Stimulated activated CD8-positive, alpha-beta memory T cell treated with anti-CD3 and anti-CD28 coated beads, Interleukin-7, amount 100 ng/mL, for 48 hours (primary cell): ENCODE measurements at places on chromosomes 7 and 10.

GRCh38 chr10:81472927-81473470 is 402.0 kb upstream of the NRG3 start:
- no peak for DNase-seq

GRCh38 chr7:155377838-155378579 is 79.9 kb upstream of the EN2 start:
- no peak for DNase-seq

DNA sequence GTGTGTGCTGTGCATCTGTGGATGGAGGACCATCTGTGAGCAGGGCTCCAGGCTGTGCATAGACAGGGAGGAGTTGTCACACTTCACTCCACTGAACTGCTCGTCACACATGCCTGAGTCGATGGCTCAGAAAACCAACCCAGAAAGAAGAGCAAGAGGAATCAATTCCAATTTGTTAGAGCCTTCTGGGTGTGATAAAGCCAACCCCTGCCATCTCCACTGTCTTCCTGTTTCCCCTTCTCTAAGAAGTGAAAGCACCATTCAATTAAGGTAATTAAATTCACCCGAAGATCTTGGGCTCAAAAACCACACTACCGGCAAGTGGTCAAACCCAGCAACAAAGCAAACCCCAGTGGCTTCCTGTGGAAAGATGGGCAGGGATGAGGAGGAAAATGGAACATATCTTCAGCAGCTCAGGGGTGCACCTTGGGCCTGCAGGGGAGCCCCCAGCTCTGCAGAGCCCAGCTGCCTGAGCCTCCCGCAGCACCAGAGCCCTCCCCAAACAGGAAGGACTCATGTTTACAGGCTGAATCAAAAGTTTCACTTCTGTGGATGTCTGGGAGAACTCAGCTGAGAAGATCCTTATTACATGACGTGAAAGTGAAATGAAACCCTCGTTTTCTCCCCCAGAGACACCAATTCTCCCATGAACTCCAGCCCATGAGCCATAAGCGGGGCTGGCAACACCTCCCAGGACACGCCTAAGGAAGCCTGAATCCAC is 10.9 kb downstream of the C10orf71 start:
- DNase-seq = peak; percentile 19

DNA sequence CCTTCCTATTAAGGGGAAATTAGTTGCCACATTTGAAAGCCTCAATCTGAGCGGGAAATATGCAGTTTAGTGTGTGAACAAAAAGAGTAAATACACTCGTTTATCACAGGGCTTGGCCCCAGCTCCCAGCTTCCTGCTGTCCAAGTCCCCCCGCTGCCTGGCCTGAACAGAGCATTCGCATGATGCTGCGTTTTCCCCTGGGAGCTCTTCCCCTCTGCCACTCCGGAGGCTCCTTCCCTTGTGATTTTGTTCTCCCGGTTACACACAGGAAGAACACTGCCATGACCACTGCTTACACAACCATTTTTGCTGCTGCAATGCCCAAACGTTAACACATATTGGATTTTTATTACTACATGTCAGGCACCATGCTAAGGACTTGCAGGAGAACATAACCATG is 120.7 kb upstream of the ADARB2 start:
- no peak for DNase-seq

- no peak for DNase-seq
These were observed 208.5 kb downstream of the PLXNA4 start for GRCh38 chr7:132367795-132368194.

DNA sequence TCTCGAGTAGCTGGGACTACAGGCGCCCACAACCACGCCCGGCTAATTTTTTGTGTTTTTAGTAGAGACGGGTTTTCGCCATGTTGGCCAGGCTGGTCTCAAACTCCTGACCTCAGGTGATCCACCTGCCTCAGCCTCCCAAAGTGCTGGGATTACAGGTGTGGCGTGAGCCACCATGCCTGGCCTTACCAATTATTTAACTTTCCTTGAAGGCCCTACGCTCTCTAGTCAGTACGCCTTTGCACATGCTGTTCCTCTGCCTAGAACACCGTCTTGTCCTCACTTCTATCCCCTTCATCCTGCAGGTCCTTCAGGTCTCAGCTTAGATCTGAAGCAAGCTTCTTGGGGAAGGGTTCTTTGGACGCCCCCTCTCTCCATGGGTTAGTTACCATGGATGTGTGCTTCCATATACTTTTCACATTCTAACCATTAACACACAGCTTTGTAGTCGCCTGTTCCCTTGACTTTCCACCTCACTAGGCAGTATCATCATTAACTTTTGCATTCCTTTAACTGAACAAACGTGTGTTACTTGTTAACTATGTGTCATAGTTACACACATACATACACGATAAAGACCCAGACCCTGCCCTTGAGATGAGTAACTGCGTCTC is 592 bp upstream of the ATP6V1F start:
- DNase-seq = no peak

- no peak for DNase-seq
These were observed 2.7 kb upstream of the CYP3A7 start for GRCh38 chr7:99737726-99738125.

GRCh38 chr10:124344266-124344590 is 74.5 kb downstream of the OAT start:
- DNase-seq = no peak

DNA sequence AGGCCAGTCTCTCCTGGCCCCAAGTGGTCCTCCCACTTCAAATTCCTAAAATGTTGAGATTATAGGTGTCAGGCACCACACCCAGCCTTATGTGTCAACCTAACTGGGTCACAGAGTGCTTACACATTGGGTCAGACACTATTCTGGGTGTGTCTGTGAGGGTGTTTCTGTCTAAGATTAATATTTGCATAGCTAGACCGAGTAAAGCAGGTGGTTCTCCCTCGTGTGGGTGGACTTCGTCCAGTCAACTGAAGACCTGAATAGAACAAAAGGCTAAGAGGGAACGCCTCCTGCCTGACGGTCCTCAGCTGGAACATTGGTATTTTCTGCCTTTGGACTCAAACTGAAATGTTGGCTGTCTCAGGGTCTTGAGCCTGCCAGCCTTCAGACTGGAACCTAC is 11.5 kb downstream of the PPIF start:
- DNase-seq = no peak

DNA sequence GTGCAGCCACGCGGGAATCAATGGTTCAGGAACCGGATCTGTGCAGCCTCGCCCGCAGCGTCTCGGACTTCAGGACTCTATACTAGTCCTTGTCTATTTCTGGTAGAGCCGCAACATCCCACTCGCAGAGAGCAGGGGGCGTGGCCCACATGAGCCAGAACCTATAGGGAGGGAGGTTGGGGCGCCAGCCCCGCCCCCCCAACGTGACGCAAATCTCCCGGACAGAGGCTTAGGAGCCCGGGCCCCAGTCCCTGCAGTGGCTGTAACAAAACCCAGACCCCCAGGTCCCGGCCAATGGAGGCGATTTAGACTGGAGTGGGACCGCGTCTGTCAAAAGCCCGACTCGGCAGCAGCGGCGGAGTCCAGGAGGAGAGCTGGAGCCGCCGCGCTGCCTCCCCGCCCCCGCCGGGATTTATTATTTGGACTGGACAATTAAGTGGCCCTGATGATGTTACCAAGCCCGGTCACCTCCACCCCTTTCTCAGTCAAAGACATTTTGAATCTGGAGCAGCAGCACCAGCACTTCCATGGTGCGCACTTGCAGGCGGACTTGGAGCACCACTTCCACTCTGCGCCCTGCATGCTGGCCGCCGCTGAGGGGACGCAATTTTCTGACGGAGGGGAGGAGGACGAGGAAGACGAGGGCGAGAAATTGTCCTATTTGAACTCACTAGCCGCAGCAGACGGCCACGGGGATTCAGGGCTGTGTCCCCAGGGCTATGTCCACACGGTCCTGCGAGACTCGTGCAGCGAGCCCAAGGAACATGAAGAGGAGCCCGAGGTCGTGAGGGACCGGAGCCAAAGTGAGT is at the start of gene NKX2-3:
Gene NKX2-3 (plus strand): TSS at position 256 of the 809 bp plus-strand sequence. CDS start 190 bp downstream, at position 446.
- DNase-seq = peak; percentile 65

DNA sequence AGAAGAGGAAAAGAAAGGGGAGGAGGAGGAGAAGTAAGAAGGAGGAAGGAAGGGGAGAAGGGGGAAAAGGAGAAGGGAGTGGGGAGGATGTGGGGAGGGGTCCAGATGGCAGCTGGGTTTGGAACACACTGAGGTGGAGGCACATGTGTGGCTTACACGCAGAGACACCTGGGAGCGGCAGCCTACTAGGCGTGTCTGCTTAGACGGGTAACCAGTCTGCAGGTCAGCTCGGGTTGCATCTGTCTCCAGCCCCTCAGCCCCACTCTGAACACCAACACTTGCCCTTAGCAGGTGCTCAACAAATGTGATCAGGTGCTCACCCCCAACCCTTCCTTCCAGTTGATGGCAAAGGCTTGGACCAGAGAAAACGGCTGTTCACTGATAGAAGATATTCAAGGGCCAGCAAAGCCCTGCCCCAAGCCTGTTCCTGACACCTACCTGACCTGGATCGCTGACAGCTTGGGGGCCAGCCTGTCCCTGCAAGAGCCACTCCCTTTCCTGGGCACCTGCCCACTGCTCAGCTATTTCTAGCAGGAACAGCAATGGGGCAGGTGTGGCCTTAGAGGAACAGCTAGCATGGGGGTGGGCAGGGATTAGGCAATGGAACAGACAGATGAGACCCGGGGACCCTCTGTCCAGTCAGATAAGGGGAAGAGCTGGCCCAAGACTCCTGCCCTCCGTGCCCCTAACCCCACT is 70.5 kb downstream of the SH3PXD2A start:
- DNase-seq = no peak

DNA sequence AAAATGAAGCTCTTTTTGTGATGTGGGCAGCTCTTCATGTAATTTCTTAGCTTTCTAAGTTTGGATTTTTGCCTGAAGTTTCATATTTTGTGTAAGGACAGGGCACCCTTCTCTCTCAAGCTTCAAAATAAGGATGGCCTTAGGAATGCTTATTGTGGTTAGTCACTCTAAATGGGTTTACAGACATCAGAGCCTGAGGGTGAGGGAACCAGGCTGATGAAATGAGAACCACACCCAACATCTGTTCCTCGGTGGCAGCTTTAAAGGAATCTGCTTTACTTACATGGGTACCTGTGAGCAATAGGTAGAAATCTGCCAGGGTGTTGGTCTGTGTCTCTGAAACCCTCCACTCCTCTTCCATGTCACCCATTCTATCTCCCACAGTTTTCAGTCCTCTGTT is 174.3 kb downstream of the EMX2 start:
- DNase-seq = no peak

DNA sequence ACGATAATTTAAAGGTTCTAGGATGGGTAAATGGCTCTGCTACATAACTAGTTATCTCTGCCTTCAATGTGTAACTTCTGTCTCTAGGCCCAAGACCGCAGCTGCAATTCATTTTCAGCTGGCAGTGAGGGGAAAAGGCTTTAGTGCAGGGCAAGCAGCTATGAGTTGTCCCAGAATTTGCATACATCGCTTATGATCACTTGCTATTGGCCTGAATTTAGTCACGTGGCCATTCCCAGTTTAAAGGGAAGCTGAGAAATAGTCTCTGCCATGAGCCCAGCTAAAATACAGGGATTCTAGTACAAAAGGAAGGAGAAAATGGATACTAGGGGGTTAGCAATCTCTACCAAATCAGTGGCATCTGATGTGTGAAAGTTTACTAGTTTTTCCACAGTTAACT is 145.8 kb upstream of the IMMP2L start:
- no peak for DNase-seq

- DNase-seq = no peak
These were observed 262.1 kb downstream of the ATRNL1 start for GRCh38 chr10:115355162-115355760.

DNA sequence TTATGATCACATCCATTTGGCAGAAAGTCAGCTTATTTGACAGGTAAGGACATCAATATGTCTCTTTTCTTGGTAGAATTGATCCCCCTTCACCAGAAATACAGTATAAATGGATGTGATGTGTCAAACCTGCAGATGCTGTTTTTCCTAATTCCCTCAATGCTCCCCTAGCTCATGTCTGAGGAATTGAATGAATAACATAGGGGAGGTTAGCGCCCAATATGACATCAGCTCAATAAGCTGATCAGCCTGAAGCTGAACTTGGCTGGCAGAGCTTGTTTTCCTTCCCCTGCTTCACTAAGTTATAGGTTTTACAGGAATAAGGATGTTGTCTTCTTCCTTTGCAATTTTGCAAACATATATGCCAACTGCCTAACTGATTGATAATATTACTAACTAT is 132.5 kb downstream of the REEP3 start:
- DNase-seq = no peak

DNA sequence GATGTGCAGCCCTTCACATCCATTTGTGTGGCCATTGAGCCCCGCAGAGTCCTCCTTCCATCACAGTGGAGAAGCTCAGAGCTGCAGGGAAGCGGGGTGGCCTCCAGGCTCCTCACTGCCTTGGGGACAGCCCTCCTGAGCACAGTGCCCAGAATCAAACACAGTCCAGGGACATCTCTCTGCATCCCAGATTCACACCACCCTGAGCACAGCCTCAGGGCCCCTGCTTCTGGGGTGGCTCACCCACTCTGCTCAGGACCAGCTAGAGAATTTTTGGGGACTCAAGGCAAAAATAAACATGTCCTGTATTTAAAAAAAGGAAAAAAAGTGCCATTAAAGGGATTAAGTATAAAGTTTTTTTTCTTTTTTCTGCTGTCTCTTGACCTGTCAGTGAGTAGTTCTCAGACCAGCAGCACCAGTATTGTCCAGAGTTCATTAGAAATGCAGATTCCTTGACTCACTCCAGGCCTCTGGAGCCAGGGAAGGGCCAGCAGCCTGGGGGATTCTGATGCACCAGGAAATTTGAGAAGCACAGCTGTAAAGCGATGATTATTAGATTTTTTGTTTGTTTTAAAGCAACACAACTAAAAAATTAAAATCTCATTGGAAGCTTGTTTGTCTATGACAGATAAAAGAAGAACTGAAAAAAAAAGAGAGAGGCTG is 61.6 kb downstream of the ARHGAP22 start:
- DNase-seq = no peak

DNA sequence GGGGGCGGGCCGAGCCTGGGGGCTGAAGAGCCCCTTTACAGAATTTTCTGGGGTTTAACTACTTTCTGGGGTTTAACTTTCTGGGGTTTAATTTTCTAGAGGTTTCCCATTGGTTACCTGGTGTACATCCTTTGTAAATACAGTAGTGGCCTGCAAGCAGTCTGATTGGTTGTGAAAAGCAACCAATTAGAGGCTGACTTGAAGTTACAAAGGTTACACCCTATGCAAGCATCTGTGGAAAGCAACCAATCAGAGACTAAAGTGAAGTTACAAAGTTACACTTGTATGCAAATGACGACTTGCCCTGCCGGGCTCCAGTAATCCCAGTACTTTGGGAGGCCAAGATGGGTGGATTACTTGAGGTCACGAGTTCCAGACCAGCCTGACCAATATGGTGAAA is 27.4 kb downstream of the GTF2I start:
- DNase-seq = no peak

GRCh38 chr10:7281429-7281828 is 129.4 kb downstream of the SFMBT2 start:
- DNase-seq = no peak

- no peak for DNase-seq
These were observed 73.6 kb downstream of the PFKFB3 start for GRCh38 chr10:6276356-6276755.
